ENCODE measurements at places on chromosomes 2 and 18.

DNA sequence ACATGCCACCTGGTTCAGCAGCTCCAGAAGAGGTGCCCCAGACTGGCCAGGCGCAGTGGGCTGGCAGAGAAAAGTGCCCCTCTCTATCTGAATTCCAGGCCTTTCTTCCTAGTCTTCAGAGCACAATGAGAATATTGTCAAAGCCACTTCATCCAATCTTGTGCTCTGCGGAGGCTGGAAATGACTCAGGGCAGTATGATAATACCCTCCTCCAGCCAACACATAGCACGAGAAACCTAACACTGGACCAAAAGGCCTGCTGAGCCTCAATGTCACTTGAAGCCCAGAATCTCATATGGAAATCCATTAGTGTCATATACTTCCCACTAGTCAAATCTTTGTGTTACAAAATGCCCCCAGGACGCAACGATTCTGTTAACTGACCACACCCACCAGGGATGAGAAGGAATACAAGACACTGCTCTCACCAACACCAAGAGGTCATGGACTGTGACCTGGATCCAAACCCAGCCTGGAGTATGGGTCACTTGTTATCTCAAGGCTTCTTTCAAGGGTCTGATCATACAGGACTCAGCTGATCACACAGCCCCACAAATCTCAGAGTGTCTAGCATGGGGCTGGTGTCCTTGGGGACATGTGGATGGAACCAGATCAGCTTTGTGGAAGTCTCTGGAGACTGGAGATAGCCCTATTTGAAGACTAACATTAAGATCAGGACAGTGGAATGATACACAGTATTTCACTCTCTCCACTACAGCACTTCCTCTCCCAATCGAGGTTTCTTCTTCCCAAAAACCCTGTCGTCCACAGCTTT, 10.1 kb downstream of the KIF3C start:
- H3K27me3 ChIP-seq, result no peaks in the 10 kb centered on the region
- DNase-seq, result no peak
- no peak overlapping the region for H3K4me3 ChIP-seq
- peaks cover 9% of the 10 kb centered on the region for H3K4me1 ChIP-seq

- H3K4me3 ChIP-seq, result no peak overlapping the region
- no peaks in the 10 kb centered on the region for H3K27me3 ChIP-seq
- H3K36me3 ChIP-seq, result no peaks in the 10 kb centered on the region
Measured at GRCh38 chr2:152864601-152865149, 146.3 kb downstream of the ARL6IP6 start.

DNA sequence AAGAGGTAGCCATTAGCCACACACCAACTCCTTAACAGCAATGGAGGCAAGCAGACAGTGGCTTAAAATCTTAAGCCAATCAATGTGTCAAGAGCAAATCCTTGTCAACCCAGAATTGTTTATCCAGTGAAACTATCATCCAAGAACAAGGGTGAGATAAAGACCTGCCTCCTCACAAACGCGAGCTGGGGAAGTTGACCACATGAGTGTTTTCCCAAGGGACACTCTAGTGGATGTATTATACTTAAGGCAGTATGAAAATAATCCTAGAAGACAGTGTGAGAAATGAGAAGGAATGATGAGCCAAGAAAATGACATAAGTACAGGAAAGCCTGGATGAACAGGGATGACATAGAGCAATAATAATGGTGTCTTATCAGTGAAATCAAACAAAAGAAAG, 209.6 kb downstream of the TWIST2 start:
- H3K27ac ChIP-seq, result no peak overlapping the region
- no peaks in the 10 kb centered on the region for H3K4me1 ChIP-seq
- no peak for DNase-seq

GRCh38 chr2:73069855-73070642, 1.5 kb downstream of the SFXN5 start:
- peaks cover 34% of the 10 kb centered on the region for H3K4me1 ChIP-seq
- H3K27ac ChIP-seq, result peak overlapping the region; percentile 36
- DNase-seq, result no peak
- H3K36me3 ChIP-seq, result peaks cover 10% of the 10 kb centered on the region

DNA sequence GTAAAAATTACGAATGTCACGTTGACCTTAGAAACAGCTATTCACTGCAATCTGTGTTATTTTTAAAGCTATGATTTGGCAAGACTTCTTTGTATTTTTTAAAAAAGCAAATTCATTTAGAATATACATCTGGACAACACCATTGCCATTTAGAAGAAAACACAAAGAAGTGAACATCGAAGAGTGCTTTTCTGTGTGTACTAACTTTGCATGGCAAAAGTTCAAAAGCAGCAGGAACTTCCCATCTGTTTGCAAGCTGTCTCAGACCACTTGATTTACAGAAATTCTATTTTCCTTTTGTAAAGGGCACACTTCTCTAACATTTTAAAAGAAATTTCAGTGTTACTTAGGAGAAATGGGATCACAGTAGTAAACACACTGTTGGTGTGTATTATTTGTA, 145.9 kb downstream of the CALCRL start:
- H3K4me3 ChIP-seq, result no peak overlapping the region
- no peaks in the 10 kb centered on the region for H3K4me1 ChIP-seq
- no peak for DNase-seq
- H3K27me3 ChIP-seq, result no peaks in the 10 kb centered on the region
- no peaks in the 10 kb centered on the region for H3K36me3 ChIP-seq

DNA sequence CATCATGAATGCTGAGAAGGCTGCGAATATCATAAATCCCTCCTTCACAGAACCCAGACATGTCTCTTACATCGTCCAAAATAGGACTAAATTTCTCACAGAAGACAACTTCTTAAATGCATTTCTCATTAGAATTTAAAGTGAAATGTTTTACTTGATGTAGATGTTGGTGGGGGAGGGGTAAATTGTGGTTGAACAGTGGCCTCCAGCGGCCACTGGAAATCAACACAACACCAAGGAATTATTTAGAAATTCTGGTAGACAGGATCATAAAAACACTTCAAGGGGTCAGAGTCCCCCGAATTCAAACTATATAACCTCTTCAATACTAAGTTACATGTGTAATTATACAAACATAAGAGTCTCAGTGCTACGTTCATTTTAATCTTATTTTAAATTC, 135.9 kb downstream of the ABCA12 start:
- H3K4me3 ChIP-seq, result no peak overlapping the region
- H3K27me3 ChIP-seq, result no peaks in the 10 kb centered on the region
- DNase-seq, result no peak
- H3K27ac ChIP-seq, result no peak overlapping the region

- no peaks in the 10 kb centered on the region for H3K4me1 ChIP-seq
- no peaks in the 10 kb centered on the region for H3K27me3 ChIP-seq
- no peak for DNase-seq
- H3K4me3 ChIP-seq, result no peak overlapping the region
- H3K27ac ChIP-seq, result no peak overlapping the region
Measured at GRCh38 chr2:6639929-6640620, 225.6 kb downstream of the CMPK2 start.

- no peaks in the 10 kb centered on the region for H3K27me3 ChIP-seq
- H3K4me1 ChIP-seq, result no peaks in the 10 kb centered on the region
- H3K36me3 ChIP-seq, result no peaks in the 10 kb centered on the region
- no peak overlapping the region for H3K27ac ChIP-seq
- DNase-seq, result no peak
- no peak overlapping the region for H3K4me3 ChIP-seq
Measured at GRCh38 chr2:234593636-234594035, 96.8 kb upstream of the ARL4C start.

DNA sequence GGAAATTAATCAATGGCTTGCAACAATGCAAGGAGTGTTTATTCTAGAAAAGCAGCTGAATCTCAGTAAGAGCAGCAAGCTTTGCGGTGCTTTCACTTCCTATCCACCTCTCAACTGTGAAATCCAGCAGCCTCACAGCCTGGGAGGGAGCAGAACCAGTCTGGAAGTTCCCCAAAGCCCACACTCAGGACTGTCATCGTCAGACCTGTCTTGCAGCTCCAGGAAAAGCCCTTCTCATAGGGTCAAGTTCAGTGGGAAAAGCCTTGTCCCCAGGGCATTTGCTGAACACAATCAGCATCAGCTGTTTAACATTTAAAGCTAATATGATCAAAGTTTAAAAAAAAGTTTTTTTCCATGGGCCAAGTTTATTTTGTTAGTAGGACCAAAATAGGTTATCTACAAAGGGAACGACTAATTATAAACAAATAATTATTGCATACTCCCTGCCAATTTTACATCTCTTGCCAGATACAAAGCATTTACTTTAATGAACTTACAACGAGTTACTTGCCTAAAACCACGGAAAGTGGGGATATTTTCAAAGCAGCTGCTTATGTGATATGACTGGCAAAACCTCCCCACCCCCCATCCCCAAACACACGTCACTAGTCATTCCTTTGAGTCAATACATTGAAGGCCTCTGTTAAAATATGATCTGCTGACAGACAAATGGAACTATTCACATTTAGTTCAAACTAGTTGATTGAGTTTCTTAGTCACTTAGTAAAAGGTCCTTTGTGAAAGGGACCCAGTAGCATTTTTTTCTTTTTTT, 36.8 kb downstream of the PARD6G start:
- peaks cover 10% of the 10 kb centered on the region for H3K4me1 ChIP-seq
- H3K27me3 ChIP-seq, result no peaks in the 10 kb centered on the region
- H3K27ac ChIP-seq, result no peak overlapping the region
- no peak overlapping the region for H3K4me3 ChIP-seq

GRCh38 chr2:191010887-191011885, 2.8 kb downstream of the STAT1 start:
- no peak for DNase-seq
- H3K4me1 ChIP-seq, result peaks cover 18% of the 10 kb centered on the region
- H3K27me3 ChIP-seq, result no peaks in the 10 kb centered on the region
- no peak overlapping the region for H3K27ac ChIP-seq
- H3K4me3 ChIP-seq, result no peak overlapping the region
- H3K36me3 ChIP-seq, result peaks cover 6% of the 10 kb centered on the region

DNA sequence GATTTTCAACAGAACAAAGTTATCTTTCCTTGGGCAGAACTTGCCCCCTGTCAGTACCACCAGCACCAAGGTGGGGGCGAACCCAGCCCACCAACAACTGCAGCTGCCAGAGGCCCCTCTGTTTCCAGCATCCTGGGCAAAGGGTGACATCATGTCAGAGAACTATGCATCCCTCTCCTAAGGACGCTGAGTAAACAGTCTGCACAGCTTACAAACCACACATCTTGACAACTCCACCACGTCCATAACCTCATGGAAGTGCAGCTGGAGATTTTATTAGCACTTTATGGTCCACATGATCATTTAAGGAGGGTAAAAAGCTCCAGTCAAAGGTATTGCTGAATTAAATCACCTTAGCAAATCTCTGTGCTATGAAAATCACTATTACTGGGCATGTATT, 40.4 kb downstream of the PIEZO2 start:
- H3K27ac ChIP-seq, result no peak overlapping the region
- no peaks in the 10 kb centered on the region for H3K4me1 ChIP-seq
- H3K36me3 ChIP-seq, result no peaks in the 10 kb centered on the region

- no peak overlapping the region for H3K27ac ChIP-seq
- H3K36me3 ChIP-seq, result no peaks in the 10 kb centered on the region
- no peaks in the 10 kb centered on the region for H3K4me1 ChIP-seq
- DNase-seq, result no peak
Measured at GRCh38 chr18:75694292-75694691, 266.8 kb upstream of the SMIM21 start.

DNA sequence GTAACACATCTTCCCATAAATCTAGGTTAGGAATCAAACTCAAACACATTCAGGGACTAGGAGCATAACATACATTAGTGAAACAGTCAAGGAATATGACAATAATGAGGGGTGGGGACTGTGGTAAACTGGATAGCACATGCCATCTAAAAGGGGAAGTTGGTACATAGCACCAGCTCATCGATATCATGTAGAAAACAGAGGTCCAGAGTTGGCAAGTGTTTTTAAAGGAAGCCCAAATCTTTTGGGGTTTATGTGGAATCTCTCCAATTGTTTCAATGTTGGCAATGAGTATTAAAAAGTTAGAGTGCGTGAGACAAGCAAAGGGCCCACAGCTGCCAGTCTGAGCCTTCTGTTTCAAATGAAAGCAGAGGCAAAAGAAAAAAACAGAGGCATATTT, 24.4 kb downstream of the KLF7 start:
- peaks cover 14% of the 10 kb centered on the region for H3K36me3 ChIP-seq
- no peaks in the 10 kb centered on the region for H3K27me3 ChIP-seq
- H3K27ac ChIP-seq, result no peak overlapping the region
- DNase-seq, result no peak
- no peak overlapping the region for H3K4me3 ChIP-seq
